Osteoblast (primary cell): ENCODE measurements at places on chromosomes 3 and 15. TPM values are rescaled to one million over a fixed set of nuclear protein-coding genes. Genes with fewer than 3 reads are reported as not detected.

- H3K4me3 ChIP-seq, result no peak overlapping the region
- H3K4me1 ChIP-seq, result no peaks in the 10 kb centered on the region
- no peaks in the 10 kb centered on the region for H3K36me3 ChIP-seq
- no peaks in the 10 kb centered on the region for H3K27me3 ChIP-seq
- no peak overlapping the region for H3K27ac ChIP-seq
- DNase-seq, result peak; percentile 21
Observed at GRCh38 chr15:95795386-95795785, 535.1 kb upstream of the NR2F2 start.

GABRB3 gene
- total RNA-seq, result under 0.01 and 1.5 TPM in 2 replicates

CYP1A2 gene
- total RNA-seq, result not detected in 2 replicates

SCN5A gene
- under 0.01 TPM in 1 of 2 replicates, not detected in the other for total RNA-seq

DNA sequence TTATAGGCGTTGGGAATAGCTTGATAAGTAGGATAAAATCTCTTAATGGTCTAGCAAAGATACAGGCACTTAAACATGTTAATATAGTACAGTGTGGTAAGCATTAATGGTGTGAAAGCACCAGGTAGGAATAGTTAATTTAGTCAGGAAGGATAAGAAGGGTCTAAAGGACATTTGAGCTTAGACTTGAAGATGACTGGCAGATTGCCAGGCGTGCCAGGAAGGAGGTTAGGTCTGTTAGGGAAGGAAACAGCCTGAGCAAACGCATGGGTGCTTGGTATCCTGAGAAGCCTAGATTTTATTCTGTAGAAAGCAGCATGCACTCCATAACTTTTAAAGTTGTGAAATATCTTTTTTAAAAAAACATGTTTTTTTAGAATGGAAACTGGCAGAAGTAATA, 17.7 kb downstream of the SEC62 start:
- H3K4me1 ChIP-seq, result no peaks in the 10 kb centered on the region
- peaks cover 92% of the 10 kb centered on the region for H3K36me3 ChIP-seq
- DNase-seq, result no peak
- H3K27ac ChIP-seq, result no peak overlapping the region

GRCh38 chr3:29561651-29562149, 280.8 kb downstream of the RBMS3 start:
- no peaks in the 10 kb centered on the region for H3K27me3 ChIP-seq
- H3K27ac ChIP-seq, result no peak overlapping the region
- H3K36me3 ChIP-seq, result no peaks in the 10 kb centered on the region
- H3K4me1 ChIP-seq, result no peaks in the 10 kb centered on the region
- DNase-seq, result no peak
- no peak overlapping the region for H3K4me3 ChIP-seq

DNA sequence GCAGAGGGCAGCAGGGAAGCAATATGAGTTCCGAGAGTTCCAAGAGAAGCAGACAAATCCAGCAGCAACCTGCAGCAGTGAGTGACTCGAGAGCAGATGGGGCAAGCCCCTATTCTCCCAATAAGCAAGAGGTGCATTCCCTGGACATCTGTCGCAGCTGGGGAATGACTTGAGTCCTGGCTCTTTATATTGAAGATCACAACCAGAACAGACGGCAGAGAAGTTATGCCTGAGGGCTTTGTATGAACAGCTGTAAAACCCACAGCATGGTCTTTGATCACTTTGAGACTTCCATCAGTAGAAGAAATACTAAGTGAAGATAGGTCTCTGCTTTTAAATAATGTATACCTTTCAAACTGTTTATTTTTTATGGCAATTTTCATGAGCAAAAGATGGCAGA, 23.6 kb upstream of the C3orf22 start:
- H3K27ac ChIP-seq, result no peak overlapping the region
- H3K4me3 ChIP-seq, result no peak overlapping the region
- H3K36me3 ChIP-seq, result no peaks in the 10 kb centered on the region
- DNase-seq, result no peak
- no peaks in the 10 kb centered on the region for H3K27me3 ChIP-seq

- H3K4me3 ChIP-seq, result no peak overlapping the region
- peaks cover 51% of the 10 kb centered on the region for H3K36me3 ChIP-seq
- H3K27me3 ChIP-seq, result no peaks in the 10 kb centered on the region
- DNase-seq, result no peak
Observed at GRCh38 chr15:75594276-75594675, 15.2 kb upstream of the PTPN9 start.

DNA sequence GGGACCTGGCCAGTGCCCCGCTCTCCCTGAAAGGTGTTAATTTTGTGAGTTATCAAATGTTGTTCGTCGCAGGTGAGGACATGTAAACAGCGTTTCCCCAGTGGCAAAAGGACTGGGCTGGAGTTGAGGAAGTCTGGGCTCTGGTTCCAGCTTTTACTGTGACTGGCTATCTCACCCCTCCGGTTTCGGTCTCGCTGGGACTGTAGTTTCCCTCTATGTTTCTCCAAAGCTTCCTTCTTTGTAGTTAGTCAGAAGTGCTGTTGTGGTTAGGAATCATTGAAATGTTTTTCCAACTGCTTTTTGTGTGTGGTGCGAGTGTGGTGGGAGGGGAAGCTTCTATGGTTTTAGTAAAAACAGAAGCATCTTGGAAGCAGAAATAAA, 990 bp upstream of the CLDN1 start:
- H3K27ac ChIP-seq, result peak overlapping the region; percentile 54
- DNase-seq, result peak; percentile 82
- peak overlapping the region; percentile 73 for H3K4me3 ChIP-seq
- peaks cover 28% of the 10 kb centered on the region for H3K4me1 ChIP-seq
- H3K36me3 ChIP-seq, result no peaks in the 10 kb centered on the region

DNA sequence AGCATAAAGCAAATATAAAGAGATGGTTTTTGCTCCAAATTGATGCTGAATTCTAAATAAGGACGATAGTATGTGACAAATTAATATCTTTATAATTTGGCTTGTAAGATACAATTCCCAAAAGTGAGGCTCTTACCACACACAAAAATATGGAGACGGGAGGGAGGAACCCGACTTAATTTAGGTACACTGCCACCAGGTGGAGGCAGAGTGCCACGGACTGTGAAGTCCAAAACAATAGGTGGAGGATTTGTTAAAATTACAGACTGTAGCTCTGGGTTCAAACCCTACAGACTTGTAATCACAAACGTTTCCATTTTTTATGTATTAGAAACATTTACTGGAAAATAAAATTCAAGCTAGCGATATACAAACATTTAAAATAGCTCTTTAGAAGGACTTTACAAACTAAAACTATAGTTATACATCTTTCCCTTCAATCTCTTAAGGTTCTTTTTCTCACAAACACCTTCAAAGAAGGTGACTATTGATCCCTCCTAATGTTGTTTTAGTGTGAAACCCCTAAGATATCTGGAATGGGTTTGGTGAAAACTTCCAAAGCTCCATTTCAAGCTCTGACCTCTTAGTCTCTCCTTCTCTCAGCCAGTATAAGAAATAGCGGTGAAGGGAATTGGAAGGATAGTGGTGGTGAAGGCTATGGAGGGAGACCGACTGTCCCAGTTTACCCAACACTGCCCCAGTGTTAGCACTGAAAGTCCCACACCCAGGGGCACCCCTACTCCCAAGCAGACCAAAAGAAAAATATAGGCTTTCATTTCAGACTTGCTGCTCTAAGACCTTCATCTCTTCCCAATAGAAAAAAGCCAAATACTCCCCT, 89.7 kb downstream of the AQP9 start:
- peak; percentile 66 for DNase-seq
- peaks cover 12% of the 10 kb centered on the region for H3K4me1 ChIP-seq
- no peak overlapping the region for H3K4me3 ChIP-seq
- peaks cover 14% of the 10 kb centered on the region for H3K27me3 ChIP-seq

SMCO1 gene
- total RNA-seq, result not detected in 2 replicates

TMC3 gene
- total RNA-seq, result not detected in 2 replicates

DNA sequence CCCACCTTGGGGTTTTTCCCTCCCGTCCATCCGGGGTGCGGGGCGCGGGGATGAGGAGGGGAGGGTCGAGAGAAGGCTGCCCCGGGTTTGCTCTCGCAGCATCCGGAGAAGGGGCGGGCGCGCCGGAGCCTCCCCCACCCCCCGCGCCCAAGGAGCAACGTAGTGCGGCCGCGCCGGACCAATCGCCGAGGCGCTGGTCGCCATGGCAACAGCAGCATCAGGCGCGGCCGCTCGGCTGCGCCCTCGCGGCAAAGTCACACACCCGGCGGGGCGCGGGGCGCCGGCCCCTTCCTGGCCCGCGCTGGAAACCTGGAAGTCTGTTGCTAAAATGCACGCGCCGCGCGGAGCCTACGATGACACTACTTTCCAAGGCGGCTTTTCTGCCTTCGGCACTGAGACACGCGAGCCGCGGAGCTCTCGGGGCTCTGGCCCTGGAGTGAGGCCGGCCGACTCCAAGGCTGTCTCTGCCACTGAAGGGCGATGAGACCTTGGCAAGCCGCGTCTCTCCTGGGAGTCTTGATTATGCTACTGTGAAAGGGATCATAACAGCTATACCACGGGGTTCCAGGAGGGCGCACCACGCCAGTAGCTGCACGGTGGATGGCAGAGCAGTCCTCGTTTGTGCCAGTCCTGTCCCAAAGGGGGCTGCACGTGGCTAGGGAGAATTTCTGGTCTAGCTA, at the start of gene IQSEC1:
Gene IQSEC1, minus strand, starts transcription at position 104 of the 680 bp plus-strand sequence. CDS start 415 bp downstream, outside the sequence.
- no peak within 1 kb of the TSS for H3K4me3 ChIP-seq
- H3K36me3 ChIP-seq, result no peaks in the 10 kb centered on the region
- no peak within 1 kb of the TSS for H3K27ac ChIP-seq
- DNase-seq, result peak; percentile 89
- H3K27me3 ChIP-seq, result peaks cover 62% of the 10 kb centered on the region

DNA sequence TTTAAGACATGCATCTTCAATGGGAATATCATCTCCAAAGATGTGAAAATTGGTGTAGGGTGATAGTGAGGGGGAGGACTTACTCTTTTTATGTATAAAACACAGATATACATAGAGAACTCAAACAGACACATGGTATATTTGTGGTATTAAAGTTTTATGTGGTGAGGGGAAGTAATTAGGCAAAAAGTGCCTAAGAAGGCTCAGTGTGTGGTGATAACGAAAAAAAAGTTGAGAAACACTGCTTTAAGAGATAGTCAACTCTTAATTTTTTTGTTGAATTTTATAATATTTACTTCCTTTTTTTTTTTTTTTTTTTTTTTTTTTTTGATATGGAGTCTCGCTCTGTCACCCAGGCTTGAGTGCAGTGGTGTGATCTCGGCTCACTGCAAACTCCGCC, 174.2 kb upstream of the FRMD4B start:
- H3K36me3 ChIP-seq, result no peaks in the 10 kb centered on the region
- DNase-seq, result no peak
- H3K4me3 ChIP-seq, result no peak overlapping the region
- H3K27ac ChIP-seq, result no peak overlapping the region
- no peaks in the 10 kb centered on the region for H3K27me3 ChIP-seq

- H3K27ac ChIP-seq, result peak overlapping the region; percentile 30
- H3K36me3 ChIP-seq, result peaks cover 75% of the 10 kb centered on the region
- no peak for DNase-seq
- H3K4me1 ChIP-seq, result peaks cover 7% of the 10 kb centered on the region
- H3K4me3 ChIP-seq, result no peak overlapping the region
- no peaks in the 10 kb centered on the region for H3K27me3 ChIP-seq
Observed at GRCh38 chr3:133812872-133813271, 7.3 kb downstream of the SRPRB start.

DNA sequence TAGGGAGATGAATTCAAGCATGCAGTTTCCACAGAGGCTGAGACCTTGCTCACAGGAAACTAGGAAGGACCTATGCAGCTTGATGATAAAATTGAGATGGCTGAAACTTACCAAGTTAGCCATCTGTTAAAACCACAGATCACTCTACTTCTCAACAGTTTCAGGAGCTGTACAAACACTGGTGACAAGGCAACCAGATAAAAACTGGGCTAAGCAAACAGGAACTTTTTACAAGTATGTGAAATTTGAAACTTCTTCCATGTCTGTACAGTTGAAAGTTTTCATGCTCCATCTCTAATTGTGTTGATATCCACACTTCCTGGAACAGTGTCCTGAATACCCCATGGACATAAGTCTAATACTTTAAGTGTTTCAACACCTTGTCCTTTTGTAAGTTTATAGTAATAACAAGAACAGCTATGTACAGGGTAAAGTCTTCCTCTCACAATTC, 78.2 kb downstream of the FAIM start:
- peaks cover 14% of the 10 kb centered on the region for H3K4me1 ChIP-seq
- peak overlapping the region; percentile 65 for H3K27ac ChIP-seq
- H3K27me3 ChIP-seq, result no peaks in the 10 kb centered on the region
- DNase-seq, result peak; percentile 55
- peaks cover 7% of the 10 kb centered on the region for H3K36me3 ChIP-seq

DNA sequence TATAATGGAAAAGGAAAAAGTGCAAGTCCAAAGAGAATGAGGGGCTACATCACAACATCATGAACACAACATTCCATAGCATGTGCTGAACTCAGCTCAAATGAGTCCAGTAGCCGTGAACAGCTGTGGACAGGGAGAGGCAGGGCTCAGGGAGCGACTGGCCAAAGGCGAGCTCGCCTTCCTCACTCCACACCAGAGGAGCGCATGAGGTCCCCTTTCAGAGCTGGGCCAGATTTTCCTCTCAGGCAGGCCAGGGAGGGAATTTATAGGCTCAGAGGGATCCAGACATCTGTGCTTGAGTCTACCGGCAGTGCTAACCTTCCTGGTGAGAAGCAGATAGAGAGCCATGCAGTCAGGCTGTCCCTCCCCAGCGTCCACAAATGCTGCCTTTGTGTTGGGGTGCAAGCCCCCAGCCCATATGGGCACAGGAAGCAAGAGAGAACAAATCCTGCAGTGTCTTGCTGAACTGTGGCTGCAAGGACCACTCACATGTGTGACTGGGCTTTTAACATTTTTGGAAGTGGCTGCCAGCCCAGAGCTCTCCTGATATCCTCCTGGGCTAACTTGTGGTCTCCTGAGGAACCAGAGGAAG, 32.5 kb downstream of the ARHGEF3 start:
- peaks cover 5% of the 10 kb centered on the region for H3K4me1 ChIP-seq
- no peak for DNase-seq
- no peaks in the 10 kb centered on the region for H3K27me3 ChIP-seq
- H3K27ac ChIP-seq, result no peak overlapping the region
- no peak overlapping the region for H3K4me3 ChIP-seq
- H3K36me3 ChIP-seq, result no peaks in the 10 kb centered on the region

TM6SF1 gene
- 0.29 and 0.36 TPM in 2 replicates for total RNA-seq

TMIE gene
- under 0.01 TPM in 2 replicates for total RNA-seq

DNA sequence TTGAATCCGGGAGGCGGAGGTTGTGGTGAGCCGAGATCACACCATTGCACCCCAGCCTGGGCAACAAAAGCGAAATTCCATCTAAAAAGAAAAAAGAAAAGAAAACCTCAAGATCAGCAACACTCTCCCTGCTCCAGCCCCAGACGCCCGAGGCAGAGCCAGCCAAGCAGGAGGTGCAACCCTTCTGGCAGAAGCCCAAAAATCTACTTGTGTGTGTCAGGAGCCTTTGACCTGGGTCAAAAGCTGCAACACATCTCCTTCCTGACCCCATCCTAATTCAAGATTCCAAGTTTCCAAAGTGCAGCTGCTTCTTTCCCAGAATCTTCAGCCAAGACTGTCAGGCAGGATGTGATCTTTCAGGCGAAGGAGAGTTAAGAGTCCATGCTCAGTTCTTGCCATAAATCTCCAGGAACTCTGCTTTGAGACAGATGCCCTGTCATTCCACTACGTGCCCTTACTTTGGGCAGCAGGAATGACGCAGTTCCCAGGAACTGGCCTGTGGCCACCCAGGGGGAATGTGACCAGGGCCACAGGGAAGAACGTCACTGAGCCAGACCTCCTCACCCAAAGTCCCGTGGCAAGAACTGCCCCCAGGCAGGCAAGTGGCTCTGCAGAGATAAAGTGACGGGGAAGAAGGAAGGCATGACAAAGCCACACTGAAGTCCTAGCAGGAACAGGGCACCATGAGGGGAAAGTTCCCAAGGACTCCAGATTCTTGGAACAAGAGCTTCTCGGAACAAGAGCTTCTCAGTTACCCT, 39.4 kb downstream of the SH3BP5 start:
- H3K36me3 ChIP-seq, result peaks cover 4% of the 10 kb centered on the region
- H3K4me1 ChIP-seq, result peaks cover 17% of the 10 kb centered on the region
- no peak for DNase-seq
- H3K27ac ChIP-seq, result peak overlapping the region; percentile 42
- H3K4me3 ChIP-seq, result no peak overlapping the region
